ENCODE measurements at places on chromosomes 3 and 15.

GRCh38 chr3:34323517-34323916 is 525.1 kb downstream of the PDCD6IP start:
- no peak for DNase-seq

DNA sequence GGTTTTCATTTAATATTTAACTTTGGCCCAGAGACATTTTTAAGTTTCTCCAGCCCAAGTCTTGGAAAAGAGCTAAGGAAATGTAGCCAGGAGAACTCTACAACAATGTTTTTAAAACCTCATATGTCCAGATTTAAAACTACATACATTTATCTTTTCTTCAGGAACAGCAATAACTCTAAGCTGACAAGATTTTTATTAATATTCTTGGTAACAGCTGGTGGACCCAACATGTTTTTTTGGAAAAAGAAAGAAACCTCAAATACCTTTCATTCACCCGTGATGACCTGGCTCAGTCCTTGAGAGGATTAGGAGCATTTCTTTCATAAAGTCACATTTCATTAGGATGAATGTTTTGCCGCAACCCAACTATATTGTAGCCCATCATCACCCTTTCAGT is 50.4 kb upstream of the CMSS1 start:
- no peak for DNase-seq

DNA sequence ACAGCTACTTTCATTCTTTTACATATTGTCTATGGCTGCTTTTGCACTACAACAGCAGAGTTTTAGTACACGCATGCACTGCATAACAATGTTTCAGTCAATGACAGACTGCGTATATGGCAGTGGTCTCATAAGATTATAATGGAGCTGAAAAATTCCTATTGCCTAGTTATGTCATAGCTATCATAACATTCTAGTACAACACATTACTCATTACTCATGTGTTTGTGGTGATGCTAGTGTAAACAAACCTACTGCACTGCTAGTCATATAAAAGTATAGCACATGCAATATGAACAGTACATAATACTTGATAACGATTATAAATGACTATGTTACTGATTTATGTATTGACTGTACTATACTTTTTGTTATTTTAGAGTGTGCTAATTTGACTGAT is 47.9 kb downstream of the QTRT2 start:
- DNase-seq, result no peak

DNA sequence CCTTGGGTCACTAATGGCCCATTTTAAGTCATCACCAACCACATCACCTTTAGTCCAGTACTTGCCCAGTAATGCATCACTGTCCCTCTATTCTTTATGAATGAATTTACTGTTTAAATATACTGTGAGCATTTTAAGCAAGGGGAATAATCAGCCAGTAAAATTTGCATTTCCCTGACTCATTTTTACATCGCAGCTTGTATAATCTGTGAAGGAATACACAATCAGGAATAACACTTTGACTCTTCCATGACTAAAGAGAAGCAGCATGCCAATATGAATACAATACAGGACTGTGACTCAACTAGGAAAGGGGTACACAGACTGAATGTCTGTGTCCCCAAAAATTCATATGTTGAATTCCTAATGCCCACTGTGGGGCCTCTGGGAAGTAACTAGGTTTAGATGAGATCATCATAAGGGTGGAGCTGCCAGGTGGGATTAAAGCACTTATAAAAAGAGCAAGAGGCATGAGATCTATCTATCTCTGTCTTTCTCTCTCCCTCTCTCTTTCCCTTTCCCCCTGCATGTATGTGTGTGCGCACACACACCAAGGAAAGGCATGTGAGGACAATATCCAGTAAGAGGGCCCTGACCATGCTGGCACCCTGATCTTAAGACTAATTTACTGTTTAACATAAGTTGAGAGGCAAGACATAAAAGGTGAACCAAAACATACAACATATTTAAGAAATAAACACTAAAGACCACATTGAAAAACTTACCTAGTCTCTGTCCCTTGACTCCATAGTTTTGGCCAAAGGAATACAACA is 12.1 kb downstream of the B4GALT4 start:
- DNase-seq, result no peak

DNA sequence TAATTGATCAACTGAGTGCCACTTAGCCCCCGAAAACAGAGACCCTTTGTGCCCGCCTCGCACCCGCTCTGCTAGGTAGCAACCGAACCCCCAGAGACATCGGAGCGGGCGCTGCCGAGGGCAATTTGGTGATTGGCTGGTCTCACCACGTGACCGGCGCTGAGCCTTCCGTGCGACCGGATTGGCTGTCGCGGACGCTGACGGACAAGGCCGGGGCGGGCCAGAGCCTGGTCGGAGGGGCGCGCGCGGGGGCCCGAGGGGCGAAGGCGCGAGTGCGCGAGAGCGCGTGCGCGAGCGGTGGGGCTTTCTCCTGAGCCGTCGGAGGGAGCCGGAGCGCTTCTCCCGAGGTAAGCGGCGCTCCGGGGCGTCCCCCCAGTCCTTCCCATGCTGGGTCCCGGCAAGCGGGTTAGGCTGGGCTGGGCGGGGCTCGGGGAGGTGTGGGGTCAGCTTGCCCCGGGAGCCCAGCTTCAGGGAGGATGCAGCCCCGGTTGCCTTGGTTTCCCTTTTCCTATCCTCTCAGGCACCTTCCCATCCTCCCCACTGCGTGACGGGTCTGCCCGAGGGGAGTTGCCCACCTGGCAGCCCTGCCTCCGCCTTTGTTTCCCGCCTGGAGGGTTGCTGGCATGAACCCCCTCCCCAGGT is at the start of gene TMEM108:
TMEM108 (plus strand) TSS at position 303 of the 642 bp plus-strand sequence.
- peak; percentile 23 for DNase-seq

DNA sequence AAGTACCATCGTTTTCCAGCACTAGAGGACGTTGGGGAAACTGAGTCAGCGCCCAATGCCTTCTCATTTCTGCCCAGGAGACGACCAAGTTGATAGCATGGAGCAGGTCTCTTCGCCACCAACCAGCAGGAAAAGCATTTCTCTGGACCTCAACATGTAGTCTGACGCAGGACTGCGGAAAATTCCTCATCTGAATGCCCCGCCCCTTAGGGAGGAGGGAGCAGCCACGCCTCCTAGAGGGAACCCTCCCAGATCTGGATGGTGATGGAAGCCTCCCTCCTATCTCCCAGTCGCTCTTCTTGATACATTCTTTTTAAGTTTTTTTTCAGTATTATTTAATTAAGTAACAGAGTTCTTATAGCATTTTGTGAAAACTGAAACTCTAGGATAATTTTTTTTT is 17.4 kb upstream of the MINDY4B start:
- DNase-seq, result no peak

DNA sequence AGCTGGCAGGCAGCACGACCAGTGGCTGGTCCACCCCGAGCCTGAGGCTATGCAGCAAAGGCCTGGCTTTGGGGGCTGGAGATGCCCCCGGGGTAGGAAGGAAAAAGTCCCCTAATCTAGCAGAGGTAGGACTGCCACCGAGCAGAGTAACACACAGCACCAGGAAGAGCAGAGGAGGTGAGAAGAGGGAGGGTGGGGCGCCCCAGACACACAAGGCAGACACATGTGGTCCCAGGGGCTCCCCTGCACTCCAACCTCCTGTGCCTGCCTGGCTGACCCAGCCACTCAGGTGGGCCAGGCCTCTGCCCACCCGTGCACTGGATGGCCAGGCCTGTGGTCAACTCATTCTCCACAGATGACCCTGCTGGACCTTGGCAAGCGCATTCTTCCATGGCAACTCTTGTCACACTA is 112.4 kb downstream of the ADCY5 start:
- no peak for DNase-seq

DNA sequence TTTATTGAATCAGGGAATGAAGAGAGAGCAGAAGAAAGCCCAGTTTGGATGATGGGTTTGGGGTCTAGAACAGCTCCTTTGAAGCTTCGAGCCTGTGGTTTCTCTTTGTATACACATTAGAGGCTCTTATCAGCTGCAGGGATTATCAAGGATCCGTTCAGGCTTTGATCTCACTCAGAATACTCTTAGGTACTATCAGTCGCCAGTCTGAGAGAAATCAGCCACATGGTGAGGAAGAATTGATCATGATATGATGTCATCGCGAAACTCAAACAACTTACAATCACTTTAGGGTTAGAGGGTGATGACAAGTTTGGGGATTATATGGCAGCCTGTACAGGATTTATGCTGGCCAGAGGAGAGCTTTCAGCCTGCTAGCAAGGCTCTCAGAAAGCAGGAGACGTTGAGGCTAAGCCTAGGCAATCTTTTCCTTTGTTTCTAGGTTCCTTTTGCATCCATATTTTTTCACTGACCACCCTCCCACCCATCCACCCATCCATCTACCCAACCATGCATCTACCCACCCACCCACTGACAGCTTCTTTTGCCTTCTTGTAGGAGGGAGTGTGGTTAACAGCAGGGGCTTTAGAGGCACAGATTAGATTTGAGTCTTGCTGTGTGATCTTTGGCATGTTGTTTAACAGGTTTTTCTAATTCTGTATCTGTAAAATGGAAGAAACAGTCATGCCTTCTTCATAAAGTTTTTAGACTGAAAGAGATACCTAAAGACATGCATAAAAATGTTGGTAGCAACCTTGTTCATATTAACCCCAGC is 330.4 kb upstream of the LRRFIP2 start:
- DNase-seq, result no peak

GRCh38 chr15:73375755-73376305 is 7.1 kb upstream of the HCN4 start:
- no peak for DNase-seq

Measured in SW 1271 (cell line).